ENCODE measurements at places on chromosomes 11 and 22.

- no peak for DNase-seq
Measured at GRCh38 chr11:64074239-64074638, 38.5 kb downstream of the FLRT1 start.

DNA sequence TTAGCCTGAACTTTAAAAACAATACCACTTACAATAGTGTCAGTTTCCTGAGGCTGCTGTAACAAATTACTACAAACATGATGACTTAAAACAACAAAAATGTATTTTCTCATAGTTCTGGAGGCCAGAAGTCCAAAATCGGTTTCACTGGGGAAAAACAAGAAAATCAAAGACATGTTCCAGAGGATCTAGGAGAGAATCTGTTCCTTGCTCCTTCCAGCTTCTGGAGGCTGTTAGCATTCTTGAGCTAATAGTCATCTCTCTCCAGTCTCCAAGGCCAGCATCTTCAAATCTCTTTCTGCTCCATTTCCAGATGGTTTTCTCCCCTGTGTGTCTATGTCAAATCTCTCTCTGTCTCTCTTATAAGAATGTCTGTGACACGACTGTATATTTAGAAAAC lies 67.6 kb upstream of the TEAD1 start:
- DNase-seq, result no peak

DNA sequence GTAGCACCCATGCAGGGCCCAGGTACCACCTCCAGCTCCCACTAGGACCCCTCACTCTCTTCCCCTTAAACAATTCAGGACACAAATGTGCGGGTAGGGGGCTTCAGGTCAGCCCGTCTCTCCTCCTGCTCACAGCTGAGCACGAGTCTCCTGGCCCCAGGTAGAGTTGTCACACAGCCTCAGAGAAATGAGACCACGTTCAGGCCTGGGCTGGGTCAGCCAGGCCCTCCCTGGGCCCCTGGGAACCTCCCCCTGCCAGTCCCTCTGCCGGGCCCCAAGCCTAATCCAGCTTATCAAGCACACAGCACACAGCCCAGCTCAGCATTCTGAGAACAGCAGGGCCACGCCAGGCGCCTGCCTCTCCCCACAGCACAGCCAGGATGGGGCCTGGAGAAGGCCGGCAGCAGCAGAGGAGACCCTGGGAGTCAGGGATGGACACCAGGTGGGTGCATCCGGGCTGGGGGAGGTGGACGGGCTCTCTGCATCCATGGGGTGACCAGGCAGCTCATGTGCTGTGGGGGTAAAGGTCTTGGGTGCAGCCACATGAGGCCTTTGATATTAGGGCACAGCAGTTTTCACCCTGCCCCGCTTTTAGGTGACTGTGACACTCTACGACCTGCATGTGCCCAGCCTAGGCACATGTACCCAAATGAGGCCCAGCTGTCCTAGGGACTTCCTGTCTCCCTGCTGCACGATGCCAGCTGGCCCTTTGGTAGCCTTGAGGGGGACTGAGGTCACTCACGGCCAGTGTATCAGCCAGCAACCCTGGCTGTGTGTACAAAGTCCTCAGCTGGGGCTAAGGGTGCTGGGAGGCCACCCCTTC lies 87.0 kb downstream of the MORC2 start:
- no peak for DNase-seq

DNA sequence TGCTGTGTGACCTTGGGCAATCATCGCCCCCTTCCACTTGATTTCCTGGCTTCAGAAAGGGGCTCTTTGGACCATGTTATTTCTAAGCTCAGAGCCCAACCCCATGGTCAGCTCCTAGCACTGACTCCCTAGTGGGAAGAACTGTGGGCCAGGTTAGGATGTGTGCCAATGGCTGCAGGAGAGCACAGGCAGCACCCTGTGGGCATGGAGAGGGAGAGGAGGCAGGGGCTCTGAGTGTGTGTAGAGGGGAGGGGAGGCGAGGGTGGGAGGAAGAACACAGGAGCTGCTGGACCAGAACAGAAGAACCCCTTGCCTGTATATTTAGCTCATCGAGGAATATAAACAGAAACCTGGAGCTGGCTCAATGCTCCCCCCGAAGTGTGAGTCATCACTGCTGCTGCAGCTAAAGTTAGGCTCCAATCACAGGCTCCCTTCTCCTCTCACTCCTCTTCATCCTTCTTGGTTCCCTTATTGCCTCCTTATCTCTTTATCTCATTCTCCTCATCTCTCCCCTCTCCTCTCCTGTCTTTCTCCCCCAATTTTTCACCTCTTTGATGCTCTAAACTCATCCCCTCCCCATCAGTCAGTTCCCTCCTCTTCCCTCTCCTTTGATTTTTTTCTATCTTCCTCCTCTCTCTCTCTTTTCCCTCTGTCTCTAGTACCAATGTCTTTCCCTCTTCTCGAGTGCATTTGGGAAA lies 14.5 kb upstream of the RPS19BP1 start:
- DNase-seq, result no peak

DNA sequence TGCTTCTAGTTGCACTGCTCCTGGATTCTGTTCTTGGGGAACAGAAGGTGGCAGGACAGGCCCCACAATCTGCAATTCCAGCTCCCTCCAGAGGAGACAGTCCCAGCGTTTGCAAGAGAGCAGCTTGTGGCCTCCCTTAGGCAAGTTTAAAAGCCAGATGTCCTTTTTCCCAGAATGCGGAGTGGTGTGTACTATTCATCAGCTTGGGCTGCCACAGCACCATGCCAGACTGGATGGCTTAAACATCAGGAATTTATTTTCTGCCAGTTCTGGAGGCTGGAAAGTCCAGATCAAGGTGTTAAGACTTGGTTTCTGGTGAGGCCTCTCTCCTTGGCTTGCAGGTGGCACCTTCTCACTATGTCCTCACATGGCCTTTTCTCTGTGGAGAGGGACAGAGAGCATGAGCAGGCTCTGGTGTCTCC lies 11.7 kb downstream of the MIAT start:
- no peak for DNase-seq

DNA sequence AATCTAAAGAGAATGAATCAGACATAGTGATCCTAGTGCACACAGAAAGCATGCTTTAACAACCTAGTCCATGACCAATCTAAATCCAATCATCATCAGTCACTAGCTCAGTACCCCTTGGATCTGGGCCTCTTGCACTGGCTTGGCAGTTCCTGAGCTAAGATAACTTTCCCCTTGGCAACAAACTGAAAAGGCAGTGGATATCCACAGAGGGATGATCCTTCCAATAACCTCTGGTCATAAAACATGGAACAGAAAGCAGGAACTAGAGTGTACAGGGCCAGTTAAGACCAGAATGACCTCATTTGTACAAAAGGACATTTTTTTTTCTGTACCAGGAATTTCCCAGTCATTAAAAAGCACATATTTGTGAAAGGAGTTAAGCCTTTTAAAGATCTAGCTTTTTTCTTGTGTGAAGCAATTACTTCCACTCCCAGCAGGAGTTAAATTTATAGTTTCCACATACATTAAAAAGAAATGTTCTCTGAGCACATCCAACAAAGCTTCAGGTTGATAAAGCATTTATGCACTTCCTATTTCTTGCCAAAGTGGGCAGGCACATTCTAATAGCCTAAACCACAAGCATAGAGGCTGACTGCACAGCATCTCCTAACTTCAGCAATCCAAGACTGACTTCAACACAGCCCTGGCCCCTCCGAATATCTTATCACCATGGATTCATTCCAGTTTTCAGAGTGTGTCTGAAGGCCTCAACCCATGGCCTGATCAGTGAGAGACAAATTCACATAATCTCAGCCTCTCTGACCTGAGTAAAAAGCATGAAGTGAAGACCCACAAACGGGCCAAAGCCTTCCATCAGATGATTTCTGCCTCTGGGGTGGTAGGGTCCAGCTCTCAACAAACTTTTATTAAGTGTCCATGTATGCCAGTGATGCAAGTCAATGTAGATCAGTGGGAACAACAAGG lies 29.9 kb downstream of the GUCY1A2 start:
- no peak for DNase-seq

GRCh38 chr11:97079244-97079643 lies 689.4 kb downstream of the JRKL start:
- no peak for DNase-seq

- DNase-seq, result no peak
Measured at GRCh38 chr22:38233427-38233826, 31.6 kb downstream of the MAFF start.

DNA sequence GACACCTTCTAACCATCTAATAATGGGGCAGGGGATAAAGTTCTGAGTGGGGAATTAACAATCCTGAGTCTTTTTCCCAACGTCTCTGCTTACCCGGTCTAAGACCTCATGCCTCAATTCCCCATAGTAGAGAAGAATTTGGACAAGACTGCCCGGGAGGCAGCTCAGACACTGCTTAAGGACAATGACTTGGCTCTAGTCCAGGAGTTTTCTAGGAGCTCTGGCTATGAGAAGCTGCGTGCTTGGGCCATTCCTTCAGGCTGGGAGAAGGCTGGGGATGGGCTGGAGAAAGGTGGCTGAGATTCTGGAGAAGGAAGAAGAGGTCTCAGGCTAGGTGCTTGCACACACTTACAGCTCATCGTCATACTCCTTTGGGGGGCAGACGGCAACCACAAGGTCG lies 19.8 kb upstream of the ABCC8 start:
- peak; percentile 56 for DNase-seq

DNA sequence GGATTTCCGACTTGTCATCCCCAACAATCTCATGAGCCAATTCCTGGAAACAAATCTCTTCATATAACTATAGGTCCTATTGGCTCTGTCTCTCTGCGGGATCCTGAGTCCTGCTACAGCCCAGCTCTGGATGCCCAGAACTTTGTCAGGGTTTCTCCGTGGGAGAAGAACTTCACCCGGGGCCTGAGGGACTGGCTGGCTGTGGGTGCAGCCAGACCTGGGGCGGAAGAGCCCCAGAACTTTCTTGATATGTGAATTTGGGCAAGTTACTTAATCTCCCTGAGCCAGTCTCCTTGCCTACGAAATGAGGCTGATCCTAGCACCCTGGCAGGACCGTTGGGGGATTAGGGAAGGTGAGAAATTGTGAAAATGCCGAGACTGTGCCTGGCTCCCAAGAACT lies 6.6 kb upstream of the TRIM29 start:
- DNase-seq, result no peak

DNA sequence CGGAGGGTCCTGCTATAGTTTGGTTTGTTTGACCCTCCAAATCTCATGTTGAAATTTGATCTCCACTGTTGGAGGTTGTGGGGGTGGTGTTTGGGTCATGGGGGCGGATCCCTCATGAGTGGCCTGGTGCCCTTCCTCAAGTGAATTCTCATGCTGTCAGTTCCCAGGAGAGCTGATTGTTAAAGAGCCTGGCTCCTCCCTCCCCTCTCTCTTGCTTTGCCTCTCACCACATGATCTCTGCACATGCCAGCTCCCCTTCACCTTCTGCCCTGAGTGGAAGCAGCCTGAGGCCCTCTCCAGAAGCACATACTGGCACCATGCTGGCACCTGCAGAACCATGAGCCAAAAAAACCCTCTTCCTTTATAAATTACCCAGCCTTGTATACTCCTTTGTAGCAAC lies 7.1 kb downstream of the TSPAN18 start:
- no peak for DNase-seq

GRCh38 chr11:121212536-121213361 lies 79.8 kb upstream of the SC5D start:
- DNase-seq, result no peak

DNA sequence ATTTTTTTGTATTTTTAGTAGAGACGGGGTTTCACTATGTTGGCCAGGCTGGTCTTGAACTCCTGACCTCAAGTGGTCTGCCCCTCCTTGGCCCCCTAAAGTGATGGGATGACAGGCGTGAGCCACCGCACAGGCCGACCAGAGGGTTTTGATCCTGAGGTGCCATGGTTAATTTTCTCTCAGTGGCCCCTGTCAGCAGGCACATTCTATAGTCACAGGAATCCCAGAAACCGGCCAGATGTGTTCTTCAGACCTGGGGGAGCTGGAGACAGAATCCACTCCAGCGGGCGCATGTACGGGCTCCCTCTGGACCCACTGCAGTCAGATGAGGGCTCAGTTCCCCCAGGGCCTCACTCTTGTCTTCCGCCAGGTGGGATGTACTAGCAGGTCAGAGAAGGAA lies 17.0 kb downstream of the IGLL1 start:
- DNase-seq, result no peak

DNA sequence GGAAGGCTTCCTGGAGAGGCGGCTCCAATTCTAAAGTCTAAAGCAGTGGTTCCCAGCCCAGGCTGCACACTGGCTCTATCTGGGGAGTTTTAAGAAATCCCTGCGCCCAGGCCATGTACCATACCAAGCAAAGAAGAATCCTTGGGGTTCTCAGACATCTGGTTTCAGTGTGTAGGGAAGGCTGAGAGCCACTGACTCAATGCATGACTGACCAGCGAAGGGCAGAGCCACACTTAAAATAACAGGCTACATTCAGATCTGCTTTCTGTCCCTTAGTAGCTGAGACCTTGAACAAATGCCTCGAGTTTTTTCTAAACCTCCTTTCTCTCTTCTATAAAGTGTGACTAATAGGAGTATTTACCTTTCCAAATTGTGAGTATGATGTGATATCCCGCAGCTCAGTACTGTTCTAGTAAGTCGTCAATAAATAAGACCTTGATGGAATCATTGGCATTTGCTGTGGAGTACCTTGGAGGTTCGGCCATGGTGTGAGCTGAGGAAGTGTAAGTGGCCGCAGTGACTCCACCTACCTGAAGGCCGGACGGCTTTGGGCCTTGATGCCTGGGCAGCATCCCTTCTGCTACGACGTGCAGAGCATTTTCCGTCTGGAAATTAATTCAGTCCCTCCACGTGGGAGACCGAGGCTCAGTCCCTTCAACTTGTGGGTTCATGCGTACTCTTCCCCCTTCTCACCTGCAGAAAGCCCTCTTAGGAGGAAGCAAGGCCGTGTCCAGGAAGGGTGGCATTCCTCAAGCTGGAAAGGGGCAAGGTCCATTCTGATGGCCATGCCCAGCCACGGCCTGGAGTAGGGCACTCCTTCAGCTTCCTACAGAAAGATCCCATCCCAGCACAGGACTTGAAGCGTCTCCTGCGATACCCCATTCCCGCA lies 25.1 kb downstream of the GLB1L2 start:
- DNase-seq, result no peak

DNA sequence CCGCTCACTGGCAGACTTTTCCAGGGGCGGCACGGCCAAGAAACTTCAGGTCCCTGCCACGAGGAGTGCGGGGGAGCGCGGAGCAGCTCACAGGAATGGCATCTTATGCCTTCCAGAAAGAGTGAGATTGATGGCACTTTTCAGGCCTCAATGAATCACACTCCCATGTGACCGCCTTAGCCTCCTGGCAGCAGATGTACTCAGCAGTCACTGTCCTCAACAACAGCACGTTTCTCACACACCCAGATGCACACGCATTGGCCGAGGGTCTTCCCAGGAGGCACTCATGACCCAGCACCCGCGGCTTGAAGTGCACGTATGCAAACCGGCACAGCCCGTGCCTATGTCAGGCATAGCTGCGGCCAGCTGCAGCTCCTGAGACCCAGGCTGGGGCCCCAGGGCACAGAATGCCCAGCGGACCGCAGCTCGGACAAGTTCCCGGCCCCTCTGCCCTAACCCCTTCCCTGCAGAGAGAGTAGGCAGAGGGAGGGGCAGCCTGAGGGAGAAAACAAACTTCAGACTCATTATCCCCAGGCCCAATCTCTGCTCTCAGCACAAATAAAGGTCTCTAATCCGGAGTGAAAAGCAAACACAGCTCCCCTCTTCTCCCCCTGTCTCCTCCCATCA lies 48.3 kb downstream of the RPUSD4 start:
- DNase-seq, result no peak
